Stimulated activated CD8-positive, alpha-beta memory T cell treated with anti-CD3 and anti-CD28 coated beads, Interleukin-2, amount 100 ng/mL, for 48 hours (primary cell): ENCODE measurements at places on chromosomes 4 and X.

GRCh38 chr4:6011686-6012085 lies 6.5 kb downstream of the C4orf50 start:
- no peak for DNase-seq

DNA sequence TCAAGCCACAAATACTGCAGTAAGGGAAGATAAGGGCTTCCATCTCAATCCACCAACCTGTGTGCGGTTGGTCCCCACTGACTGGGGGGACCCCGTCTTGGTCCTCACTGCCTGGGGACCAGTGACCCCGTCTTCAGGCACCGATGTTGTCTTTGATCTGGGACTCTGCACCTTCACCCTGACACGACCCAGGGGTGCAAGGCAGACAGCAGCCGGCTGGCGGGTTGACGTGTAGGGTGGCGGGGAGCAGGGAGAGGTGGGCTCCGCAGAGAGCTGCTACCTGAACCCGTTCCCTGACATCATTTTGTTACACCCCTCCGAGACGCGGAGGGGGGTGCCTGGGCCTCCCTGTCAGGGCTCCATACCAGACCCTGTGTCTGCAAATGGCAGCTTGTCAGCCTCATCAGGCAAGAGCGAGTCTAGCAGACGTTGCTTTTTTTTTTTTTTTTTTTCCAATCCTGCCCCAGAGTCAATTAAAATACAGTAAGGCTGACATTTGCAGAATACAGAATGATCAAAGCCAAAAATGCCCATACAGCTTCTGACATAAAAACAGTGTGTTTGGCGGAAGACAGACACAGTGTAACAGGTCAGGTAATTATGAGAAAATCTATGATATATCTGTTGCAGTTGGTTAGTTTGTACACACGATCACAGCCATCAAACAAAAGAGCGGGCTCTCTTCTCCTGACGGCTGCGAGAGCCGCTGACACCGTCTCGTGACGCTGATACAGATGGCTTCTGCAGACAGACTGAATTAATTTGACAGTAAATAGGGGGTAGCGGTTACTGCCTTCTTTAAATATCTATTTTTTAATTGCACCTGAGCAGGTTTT lies 118.6 kb downstream of the CRLF2 start:
- DNase-seq, result no peak

GRCh38 chr4:158025131-158025530 lies 147.7 kb downstream of the GASK1B start:
- DNase-seq, result no peak

DNA sequence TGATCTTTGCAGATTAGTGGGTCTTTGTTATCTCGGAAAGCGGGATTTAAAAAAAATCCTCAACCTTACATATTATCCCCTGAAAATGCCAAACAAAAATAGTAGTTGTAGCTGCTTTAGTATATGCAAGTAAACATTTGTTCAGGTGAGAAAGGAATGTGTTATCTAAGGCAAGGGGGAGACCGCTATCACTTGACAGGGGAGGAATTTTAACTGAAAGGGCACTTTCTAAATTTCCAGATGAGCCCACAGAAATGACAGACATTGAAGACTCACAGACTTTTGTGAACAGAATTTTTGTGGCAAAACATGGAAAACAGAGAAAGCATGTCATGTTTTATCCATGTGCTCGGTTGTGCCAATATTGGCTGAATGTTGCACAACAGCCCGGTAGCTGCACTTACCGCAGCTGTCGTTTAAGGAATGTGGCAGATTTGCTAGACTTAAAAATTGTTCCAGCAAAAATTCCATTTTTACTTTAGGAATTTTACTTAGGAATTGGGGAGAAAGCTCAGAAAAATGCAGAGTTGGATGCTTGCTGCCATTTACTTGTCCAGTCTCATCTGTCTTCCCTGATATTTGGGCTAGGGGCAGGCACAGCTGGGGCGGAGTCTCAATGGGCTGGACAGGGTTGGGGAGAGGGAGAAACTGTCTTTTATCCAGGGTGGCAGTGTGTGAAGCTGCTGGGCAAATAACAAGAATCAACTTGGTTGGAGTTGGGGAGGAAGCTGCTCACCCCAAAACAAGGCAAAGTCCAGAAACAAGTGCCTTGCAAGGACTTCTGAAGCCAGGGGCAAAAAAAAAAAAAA lies 94.6 kb upstream of the RPS6KA3 start:
- DNase-seq, result no peak

DNA sequence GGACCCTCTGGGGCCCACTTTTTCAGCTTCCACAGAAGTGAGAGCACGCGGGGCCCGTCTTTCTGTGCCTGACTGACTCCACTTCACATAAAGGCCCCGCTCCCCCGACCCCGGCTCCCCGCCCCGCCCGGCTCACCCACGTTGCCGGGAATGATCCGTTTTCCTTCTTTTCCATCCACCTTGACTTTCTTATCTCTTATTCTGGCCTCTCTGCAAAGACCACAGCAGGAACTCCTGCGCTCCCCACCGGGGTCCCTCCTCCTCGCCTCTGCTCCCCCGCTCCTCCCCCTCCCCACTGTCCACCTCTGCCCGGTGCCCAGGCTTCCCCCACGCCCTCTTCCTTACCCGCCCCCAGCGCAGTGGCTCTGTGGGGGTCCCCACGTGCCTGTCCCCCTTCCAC lies 54.2 kb upstream of the CLDN24 start:
- DNase-seq, result no peak

DNA sequence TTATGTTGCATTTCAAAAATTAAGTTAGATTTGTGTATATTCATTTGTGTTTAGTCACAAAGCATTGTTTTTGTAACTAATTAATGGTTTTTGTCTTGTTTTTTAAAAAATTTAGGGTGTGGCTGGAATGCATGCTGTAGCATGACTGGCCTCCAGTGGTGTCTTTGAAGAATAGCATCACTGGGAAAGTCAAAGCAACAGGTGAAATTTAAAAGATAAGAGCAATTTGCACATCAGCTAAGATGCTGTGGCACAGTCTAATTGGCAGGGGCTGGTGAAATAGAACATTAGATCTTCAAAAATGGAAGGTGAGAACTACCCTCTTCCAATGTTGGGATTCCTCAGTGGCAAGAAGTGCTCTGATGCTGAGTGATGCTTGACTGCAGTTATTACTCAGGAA lies 45.3 kb downstream of the ANK2 start:
- DNase-seq, result no peak

DNA sequence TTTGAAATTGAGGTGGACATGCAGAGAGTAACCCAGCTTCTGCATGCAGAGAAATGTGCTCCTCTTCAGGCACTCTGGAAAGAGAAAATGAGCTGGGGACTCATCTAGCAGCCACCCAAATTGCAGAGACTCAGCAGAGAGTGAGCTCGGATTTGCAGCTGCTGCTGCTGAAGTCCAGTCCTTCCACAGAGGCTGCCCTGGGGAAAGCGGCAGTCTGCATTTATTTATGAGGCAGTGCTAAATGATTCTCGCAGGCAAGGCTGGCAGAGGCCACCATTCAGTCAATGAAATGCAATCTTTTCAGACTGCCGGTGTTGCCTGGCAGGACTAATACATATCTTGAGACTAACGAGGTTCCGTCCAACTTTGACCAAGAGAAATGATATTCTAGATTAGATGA lies 404.8 kb downstream of the NLGN4X start:
- no peak for DNase-seq

GRCh38 chr4:142832022-142832421 lies 14.1 kb downstream of the INPP4B start:
- DNase-seq, result no peak

DNA sequence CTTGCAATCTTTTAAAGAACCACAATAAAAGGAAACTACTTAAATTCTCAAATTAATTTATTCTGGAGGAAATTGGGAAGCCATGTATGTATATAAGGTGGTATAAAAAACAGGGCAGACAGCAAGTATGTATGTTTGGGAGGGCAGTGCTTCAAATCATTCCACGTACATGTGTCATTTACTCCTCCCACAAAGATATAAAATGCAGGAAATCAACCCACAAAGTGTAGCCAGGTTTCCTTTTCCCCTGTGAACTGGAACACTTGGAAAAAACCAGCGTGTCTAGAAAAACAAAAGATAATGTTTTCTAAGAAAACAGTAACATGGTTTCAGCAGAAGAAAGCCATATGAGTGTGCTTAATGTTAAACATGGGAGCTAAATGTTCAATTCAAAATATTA lies 156.7 kb upstream of the FAM47A start:
- no peak for DNase-seq

GRCh38 chr4:141771889-141772830 lies 135.8 kb downstream of the IL15 start:
- no peak for DNase-seq

DNA sequence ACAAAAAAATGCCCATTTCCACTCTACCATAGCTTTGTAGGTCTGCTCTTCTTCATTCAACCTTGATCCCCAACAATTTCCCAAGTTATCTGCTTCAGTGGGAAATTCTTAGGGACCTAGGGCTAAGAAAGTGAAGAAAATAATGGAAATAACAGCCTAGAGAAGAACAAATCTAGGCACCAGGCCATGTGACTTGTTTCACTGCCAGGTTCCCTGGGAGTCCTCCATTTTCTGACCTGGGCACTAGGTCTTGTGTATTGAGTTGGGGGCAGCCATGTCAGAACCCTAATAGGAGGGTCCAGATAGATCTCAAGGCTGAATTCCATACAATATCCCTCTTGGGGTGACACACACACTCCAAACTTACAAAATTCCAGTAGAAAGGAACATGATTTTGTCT lies 194.6 kb upstream of the STK26 start:
- no peak for DNase-seq

DNA sequence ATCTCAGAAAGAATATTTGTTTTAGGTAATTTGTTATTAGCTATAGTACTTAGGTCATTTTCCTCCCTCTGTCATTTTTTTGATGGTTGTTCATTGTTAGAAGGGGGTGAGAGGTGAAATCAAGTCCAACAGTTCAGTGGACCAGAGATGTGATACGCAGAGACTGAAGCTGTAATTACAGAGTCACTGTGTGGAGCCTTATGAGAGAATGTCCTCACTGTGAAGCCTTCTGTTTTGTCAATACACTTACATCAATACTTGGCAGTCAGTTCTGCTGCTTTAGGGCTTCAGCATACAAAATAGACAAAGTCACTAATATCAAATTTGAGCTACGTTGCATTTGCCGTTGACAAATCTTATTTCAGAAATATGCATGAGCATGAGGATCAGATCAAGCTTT lies 692.5 kb downstream of the C4orf33 start:
- DNase-seq, result no peak

DNA sequence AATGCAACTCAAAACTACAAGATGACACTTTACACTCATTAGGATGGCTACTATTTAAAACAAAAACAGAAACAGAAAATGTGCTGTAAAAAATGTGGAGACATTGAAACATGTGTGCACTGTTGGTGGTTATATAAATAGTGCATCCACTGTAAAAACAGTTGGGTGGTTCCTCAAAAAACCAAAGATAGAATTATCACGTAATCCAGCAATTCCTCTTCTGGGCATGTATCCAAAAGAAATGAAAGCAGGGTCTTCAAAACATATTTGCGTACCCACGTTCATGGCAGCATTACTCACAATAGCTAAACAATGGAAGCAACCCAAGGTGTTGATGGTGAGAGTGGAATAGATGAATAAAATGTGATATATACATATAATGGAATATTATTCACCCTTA lies 967.2 kb downstream of the TRAM1L1 start:
- DNase-seq, result no peak

DNA sequence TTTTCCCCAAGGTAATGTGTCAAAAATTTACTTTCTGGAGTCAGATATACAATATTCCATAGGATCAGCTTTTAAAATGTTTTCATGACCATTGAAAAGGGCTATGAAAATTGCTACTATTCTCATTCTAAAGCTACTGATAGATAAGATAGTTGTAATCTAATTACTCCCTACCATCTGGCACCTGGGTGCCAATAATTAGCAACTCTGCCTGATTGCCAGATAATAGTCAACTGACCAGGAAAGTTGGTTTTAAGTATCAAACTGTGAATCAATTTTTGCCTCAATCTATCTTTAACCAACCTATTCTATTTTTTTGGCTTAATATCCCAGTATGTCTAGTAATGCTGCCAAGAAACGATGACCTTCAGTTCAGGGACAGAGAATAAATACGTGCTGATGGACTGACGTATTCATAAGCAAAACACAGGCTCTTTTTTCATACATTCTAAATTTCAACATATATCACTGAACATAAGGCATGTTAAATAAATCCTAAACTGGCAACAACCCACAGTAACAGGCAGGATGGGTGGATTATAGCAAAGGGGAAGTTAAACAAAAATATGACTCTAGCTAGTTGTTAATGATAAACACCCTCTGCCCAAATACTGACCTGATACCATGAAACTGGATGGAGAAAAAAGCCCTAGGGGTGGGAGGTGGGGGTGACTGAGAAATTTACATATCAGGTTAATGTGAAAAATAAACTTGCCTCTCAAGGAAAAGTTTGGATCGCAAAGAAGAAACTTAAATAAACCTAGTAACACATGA lies 18.2 kb downstream of the SH3RF1 start:
- DNase-seq, result no peak

GRCh38 chrX:96568071-96568470 lies 116.6 kb upstream of the DIAPH2 start:
- DNase-seq, result no peak

- DNase-seq, result no peak
Observed at GRCh38 chrX:82842286-82842685, 665.8 kb upstream of the POU3F4 start.

GRCh38 chrX:38750551-38750950 lies 50.7 kb upstream of the MID1IP1 start:
- DNase-seq, result no peak

GRCh38 chr4:130814896-130815295 lies 1718.9 kb downstream of the C4orf33 start:
- DNase-seq, result no peak

DNA sequence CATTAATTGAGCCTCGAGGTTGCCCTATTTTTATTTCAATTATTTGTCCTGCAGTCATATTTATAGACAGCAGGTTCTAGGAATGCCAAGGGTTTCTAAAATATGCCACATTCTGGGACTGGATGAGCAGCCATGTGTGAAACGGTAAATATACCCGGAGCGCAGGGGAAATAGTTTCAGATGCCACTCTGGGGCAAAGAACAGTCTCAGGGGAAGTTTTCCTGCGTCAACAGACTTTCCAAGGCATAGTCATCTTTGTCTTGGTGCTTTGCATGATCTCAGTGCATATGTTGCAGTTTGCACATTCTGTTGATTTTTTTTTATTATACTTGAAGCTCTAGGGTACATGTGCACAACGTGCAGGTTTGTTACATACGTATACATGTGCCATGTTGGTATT lies 71.0 kb downstream of the GPAT3 start:
- no peak for DNase-seq

DNA sequence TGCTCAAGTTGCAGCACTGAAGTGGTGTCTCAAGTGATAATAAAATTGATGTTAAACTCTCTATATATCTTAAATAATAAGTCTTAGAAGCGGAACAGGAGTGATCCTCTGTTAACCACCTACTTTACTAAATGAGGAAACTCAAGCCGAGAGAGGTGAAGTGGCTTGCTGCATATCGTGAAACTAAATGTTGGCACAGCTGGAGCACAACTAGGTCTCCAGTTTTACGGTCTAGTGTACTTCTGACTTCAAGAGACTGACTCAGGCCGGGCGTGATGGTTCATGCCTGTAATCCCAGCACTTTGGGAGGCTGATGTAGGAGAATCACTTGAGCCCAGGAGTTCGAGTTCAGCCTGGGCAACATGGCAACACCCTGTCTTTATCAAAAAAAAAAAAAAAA lies 35.5 kb upstream of the PLS3 start:
- no peak for DNase-seq

- DNase-seq, result no peak
Observed at GRCh38 chr4:36111172-36111571, 133.1 kb downstream of the ARAP2 start.
